ENCODE measurements at places on chromosomes 3 and 15.

GRCh38 chr15:78660584-78660983, 19.6 kb upstream of the CHRNB4 start:
- no peak for DNase-seq

DNA sequence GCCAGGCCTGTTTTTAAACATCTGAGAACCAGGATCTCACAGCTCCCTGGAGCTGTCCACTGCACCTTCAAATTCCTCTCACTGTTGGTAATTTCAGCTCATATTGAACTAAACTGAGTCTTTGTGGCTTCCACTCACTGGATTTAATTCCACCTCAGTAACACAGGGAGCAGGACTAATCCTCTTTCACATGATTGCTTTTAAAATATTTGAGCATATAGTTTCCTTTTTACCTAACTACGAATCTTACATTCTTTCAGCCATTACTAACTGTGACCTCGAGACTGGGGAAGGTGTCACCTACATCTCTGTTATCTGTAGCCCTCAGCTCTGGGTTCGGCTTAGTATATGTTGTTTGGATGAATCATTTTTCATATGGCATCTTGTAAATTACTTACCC, 194.3 kb upstream of the C2CD4B start:
- DNase-seq: no peak

DNA sequence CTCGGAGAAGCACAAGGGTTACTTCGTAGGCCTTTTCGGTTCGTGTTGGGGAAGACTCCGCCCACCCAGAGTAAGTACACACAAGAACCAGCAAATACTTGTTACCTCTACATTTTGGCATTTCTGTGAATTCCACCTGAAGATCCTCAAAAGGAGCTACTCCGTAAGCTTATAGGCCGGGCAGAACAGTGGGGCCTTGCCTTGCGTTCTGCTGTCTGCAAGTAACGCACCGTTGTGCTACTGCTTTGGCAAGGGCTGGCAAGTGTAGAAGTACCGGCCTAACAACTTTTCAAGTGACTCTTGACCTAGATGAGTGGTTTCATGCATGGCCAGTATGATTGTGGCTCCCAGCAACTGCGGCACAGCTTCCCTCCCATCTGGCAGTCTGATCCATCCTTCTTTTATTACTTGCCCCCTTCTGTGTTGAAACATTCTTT, 6.4 kb upstream of the DNAAF4 start:
- DNase-seq: no peak

GRCh38 chr15:70876011-70876410, 16.2 kb downstream of the THAP10 start:
- DNase-seq: no peak

- DNase-seq: no peak
Measured at GRCh38 chr3:153625506-153625905, 463.5 kb downstream of the RAP2B start.

GRCh38 chr3:26920646-26921478, 298.3 kb downstream of the LRRC3B start:
- no peak for DNase-seq

GRCh38 chr15:77393471-77393840, 26.4 kb downstream of the PEAK1 start:
- DNase-seq: no peak

GRCh38 chr3:129794311-129795185, 99.0 kb downstream of the TMCC1 start:
- no peak for DNase-seq

- DNase-seq: no peak
Measured at GRCh38 chr15:66965201-66965900, 100.1 kb upstream of the SMAD3 start.

DNA sequence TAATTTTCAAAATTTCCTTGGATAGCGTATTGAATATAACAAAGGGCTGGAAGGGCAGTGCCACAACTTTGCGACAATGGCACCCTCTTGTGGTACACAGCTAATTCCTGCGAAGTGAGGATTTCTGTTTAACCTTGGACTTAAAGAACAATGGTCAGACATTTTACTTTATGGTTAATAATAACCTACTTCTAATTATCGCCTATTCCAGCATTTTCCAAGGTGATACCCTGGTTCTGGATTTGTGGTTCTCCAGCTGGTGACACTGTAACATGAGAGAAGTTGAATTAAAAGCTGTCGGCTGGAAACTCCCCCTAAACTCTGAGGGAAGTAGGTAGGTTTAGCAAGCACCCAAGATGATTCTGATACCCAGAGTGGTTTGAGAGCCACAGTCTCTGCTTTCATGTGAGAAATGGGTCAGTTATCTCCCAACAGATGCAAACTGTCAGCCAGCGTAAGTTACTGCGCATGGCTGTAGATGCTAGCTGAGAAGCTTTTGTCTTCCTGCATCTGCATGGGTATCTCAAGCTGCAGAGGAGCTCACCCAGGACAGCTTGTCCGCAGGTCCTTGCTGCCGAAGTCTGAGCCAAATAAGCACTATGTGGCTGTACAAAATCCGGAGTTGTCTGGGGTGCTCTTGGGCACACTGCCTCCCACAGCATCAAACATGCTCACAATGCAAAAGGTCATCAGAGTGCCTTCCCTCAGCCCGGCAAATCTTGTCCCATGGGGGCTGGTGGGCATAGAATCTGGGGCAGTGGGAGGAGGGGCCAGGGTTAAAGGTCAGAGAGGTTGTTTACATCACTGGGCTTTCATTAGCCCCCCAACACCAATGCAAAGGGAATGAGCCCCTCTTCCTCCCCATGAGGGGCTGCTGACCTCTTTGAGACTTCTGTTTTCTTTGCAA, 6.6 kb upstream of the CHSY1 start:
- DNase-seq: peak; percentile 30

DNA sequence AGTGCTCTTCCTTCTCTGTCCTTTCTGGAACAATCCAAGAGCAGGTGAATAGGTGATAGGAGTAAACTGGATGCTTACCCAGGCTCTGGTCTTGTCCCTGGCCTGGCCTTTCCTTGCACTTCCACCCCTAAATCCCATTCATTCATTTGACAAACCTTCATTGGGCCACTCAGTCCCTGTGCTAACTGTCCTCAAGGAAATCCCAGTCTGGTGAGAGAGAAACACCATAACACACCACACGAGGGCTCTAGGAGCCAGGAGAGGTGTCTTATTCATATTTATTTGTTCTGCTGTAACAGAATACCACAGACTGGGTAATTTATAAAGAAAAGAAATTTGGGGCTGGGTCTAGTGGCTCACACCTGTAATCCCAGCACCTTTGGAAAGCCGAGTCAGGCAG, 22.8 kb downstream of the EFCC1 start:
- no peak for DNase-seq

DNA sequence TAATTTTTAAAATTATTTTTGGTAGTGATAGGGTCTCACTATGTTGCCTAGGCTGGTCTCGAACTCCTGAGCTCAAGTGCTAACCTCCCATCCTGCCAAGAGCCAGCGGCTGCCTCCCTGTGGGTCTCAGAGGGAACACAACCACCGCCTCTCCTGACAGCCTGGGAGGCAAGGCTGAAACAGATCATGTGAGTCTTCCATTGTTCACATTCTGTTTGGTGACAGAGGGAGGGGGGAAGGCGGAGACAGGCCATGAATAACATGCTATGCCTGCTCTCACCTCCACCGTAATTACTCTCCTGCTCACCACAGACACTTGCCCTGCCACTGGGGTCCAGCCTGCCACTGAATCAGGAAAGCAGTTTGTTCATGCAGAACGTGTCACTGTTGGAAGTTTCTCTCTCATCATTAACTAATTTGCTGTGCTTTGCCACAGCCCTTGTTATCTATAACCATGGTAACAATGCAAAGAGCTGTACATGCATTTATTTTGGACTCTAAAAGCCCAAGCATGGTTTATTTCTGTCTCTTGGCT, 78.4 kb upstream of the RASGRF1 start:
- DNase-seq: no peak

- DNase-seq: no peak
Measured at GRCh38 chr3:42314411-42314810, 48.4 kb upstream of the CCK start.

- DNase-seq: no peak
Measured at GRCh38 chr15:39400821-39401550, 179.9 kb upstream of the THBS1 start.

- DNase-seq: no peak
Measured at GRCh38 chr3:124620600-124621063, 109.6 kb upstream of the UMPS start.

DNA sequence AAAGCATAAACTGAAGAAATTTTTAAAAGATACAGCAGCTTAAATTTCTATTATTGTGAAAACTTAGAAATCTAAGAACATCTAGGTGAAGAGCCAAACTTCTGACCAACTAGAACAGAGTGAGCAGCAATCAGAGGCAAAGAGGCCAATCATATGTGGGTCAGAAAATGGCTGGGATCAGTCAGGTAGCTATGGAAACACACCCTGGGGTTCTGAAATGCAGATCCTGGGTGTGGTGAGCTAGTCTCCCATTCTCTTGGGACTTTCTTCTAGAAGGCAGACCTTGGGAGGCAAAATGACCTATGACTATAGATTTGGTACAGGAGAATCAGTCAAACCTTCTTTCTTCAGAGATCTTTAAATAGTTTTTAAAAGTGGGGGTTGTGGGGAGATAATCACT, 385.8 kb downstream of the TBC1D5 start:
- no peak for DNase-seq

GRCh38 chr3:65961733-65962132, 77.0 kb downstream of the MAGI1 start:
- no peak for DNase-seq

- DNase-seq: no peak
Measured at GRCh38 chr3:125143982-125144652, 68.4 kb downstream of the SLC12A8 start.

DNA sequence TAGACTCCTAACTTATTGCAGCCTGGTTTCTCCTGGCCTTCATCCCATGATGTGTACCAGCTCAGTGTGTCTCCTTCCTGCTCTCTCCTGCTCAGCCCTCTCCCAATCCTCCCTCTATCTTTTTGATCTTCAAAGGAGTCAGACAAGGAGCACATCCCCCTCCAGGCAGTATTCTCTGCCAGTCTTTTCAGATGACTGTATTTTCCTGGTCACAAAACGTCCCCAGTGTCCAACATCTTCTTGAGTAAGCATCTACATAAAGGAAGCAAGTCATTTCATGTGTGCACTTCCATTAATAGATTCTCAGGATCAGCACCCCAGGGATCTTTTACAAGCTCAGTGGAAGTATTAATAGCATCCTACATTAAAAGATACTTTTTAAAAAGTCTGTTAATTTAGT, 148.9 kb upstream of the THBS1 start:
- DNase-seq: no peak

DNA sequence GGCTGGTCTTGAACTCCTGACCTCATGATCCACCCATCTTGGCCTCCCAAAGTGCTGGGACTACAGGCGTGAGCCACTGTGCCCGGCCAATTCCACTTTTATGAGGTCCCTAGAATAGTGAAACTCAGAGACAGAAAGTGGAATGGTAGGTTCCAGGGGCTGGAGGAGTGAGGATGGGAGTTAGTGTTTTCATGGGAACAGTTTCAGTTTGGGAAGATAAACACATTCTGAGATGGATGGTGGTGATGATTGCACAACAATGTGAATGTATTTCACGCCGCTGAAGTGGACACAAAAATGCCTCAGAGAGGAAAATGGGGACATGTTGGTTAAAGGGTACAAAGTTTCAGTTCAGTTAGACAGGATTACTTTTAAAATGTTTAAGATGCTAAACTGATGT, 22.5 kb upstream of the HDAC11 start:
- no peak for DNase-seq

DNA sequence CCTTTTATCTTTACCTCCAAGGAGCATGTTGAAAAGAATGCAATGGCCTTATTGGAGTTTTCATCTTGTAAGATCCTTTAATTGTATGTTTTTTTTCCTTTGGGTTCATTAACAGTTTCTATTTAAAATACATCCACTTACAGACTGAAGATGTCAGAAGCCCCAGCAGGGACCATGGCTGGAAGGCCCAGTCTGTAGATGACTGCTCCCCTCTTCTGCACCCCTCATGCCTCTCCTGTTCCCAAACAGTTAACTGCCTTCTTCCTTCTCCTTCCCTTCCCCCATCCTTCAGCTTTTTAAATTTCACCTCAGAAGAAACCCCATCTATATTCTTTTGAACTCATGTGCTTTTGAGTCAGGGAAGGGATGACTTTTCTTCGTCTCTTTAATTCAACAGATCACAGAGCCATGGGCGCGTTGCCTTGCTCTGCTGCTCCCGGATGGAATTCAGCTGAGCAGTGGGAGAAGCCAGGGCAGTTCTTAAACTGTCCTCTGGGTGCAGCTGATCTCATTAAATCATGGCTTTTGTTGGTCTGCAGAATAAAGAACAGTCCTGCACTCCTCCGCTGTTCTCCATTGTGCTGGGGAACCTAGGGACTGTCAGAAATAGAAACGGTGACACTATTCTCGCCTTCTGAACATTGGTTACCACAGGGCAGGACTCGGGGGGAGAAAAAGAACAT, 71.5 kb upstream of the EIF1B start:
- no peak for DNase-seq

All from stimulated activated CD8-positive, alpha-beta memory T cell treated with anti-CD3 and anti-CD28 coated beads, Interleukin-7, amount 100 ng/mL, for 1 hour (primary cell).